ENCODE measurements at places on chromosomes 11 and 22.

GRCh38 chr11:44563711-44564110, 1.8 kb upstream of the CD82 start:
- no peak for DNase-seq

GRCh38 chr22:46416520-46416871, 81.0 kb downstream of the TRMU start:
- no peak for DNase-seq

DNA sequence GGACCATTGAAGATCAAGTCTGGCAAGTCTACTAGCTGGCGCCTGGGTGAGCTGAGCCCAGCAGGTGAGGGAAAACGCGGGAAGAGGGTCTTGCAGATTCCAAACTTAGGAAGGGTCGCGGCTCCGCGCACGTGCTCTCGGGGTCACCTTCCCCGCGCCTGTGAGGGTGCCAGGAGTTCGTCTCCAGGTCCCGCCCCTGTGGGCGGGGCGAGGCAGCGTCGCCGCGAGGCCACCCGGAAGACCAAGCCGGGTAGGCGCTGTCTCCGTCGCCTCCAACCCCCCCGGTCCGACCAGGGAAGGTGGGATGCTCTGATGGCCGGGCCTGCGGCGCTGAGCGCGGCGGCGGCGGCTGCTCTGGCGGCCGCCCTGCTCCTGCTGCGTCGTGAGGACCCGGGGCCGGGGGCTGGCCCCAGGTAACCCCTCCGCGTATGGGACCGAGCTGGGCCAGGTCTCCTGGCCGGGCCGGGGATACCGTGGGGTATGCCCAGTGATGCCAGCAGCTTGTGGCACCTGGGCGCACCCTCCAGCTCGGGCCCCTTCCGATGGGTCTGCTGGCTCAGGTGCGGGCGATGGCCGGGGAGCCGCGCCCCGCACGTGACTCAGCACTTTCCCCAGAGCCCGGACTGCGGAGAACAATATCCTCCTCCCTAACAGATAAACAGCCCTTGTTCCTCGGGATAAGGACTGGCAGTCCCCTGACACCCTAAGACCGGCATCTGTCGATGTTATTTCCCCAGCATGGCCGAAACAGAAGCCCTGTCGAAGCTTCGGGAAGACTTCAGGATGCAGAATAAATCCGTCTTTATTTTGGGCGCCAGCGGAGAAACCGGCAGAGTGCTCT, at the start of gene HTATIP2:
TSS of gene HTATIP2 (plus strand) at position 215 of the 841 bp plus-strand sequence. CDS start at position 739, 524 bp downstream.
- DNase-seq = peak; percentile 73

- DNase-seq = no peak
Observed at GRCh38 chr11:125957618-125958332, 11.9 kb downstream of the VSIG10L2 start.

DNA sequence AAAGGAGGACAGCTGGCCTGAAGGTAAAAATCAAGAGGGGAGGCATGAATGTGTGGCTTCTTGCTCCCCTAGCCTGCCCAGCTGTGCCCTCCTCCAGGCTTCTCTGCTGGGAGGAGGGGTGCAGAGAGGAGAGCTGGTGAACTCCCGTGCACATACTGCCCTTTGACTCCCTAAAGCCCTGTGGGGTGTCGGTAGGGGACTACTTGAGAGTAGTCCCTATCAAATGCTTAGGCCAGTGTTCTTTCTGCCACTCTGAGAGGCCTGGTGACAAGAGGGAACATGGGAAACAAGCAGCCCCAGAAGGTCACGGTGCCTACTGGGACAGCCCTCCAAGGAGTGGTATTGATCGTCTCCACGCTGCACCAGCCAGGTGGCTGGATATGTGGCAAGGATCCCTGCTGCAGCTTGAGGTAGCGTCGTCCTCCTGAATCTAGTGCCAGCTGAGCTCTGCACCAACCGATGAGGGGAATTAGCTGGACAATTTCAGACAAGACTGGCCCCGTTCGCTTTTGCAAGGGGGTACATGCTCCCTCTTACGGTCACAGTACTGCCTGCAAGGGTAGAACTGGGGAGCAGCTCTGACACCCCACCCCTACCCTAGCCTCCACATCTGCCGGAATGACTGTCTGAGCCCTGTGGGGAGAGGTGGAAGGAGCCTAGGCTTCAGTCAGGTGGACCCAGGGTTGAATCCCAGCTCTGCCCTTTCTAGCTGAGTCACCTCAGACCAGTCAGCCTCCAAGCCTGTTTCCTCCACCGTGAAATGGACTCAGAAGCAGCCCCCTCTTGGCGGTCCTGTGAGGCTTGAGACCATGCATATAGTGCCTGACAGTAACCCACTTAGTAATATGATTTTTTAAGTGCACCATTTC, 17.1 kb upstream of the C11orf96 start:
- no peak for DNase-seq

DNA sequence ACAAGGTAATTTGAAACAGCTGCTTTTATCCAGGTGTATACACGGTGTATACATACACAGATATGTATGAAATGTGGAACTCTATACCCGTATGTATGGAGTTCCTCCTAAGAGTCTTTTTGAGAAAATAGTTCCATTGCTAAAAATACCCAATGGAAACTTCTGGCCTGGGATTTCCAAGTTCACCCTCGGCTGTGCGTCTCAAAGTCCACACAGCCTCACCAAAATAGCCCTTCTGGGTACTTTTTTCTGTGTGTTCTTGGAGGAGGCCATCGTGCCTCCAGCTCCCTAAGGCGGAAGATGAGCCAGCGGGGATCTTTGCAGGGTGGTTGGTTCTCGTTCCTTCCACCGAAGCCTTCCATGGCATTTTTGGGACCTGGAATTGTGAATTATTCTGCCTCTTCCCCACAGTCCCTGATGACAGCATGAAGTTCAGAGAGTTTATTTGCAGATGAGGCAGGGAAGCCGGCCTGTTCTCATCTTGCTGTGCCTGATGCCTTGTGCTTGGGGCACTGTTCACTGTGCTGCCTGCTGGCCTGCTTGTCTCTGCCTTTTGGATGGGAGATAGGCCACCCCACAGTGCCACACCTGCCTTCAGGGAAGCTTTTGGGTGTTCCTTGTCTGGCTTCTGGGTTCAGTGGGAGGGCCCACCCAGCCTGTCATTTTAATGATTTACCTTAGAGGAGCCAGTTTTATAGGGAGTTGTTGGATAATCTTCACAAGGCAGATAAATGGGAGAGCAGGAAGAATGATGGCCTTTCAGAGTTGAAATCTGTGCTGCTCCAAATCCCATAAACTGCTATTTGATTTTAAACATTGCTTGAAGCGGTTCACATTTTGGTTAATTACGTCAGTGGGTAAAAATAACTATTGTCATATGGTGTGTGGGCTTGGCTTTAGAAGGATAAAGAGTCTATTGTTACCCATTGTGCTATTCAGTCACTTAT, 112.7 kb upstream of the OR4B1 start:
- DNase-seq = peak; percentile 65

DNA sequence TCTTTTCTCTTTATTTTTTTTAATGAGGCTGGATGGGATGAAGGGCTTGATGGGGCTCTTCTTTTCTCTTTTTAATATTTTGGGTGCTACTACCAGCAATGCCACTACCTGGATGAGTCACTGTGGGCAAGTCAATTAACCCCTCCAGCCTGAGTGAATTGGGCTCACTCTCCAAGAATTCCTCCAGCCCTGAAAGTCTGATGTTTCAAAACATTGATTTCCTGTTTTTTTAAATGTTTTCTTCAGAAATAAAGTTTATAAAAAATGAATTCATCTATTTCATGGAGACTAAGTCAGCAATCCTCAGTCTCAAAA, 812 bp upstream of the OR5A2 start:
- peak; percentile 21 for DNase-seq

DNA sequence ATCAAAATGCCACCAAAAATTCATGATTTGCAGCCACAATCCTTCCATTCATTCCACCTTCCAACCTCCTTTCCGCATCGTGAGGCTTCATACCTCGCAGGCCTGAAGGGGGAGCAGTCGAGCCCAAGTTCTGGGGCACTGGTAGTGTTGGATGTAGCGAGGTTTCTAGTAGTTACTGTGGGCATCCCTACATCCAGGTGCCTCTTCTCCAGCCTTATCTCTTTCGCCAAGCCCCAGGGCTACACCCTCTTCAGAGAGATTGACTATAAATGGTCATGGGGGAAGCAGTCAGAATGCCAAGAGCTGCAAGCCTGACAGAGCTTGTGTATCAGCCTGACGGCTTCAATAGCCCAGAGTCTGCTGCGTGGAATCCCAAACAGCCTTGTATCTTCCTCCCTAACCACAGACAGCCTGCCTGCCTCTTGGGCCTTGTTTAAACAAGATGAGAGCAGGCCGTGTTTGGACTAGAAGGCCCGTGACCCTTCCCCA, 28.9 kb downstream of the CLMP start:
- no peak for DNase-seq

- DNase-seq = no peak
Observed at GRCh38 chr11:77104727-77105126, 2.1 kb downstream of the OMP start.

DNA sequence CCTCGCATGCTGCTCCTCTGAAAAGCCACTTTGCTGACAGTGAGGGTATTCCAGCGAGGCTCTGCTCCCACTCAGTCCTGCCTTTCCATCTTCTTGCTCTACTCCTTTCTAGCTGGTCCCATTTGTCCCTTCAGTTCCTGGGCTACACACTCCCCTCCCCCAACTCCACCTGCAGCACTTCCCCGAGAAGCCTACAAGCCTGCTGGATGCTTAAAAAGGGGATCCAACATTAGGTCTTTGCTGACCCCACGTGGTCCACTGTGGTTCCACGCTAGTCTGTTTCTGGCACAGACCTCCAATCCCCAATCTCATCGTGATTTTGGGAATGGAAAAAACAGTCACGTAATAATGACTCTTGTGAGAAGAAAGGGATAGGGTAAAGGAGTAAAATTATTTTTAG, 121.6 kb upstream of the SNX19 start:
- no peak for DNase-seq

GRCh38 chr11:71120471-71120896, 131.9 kb downstream of the SHANK2 start:
- no peak for DNase-seq

GRCh38 chr11:133992121-133992520, 35.4 kb upstream of the IGSF9B start:
- DNase-seq = no peak

DNA sequence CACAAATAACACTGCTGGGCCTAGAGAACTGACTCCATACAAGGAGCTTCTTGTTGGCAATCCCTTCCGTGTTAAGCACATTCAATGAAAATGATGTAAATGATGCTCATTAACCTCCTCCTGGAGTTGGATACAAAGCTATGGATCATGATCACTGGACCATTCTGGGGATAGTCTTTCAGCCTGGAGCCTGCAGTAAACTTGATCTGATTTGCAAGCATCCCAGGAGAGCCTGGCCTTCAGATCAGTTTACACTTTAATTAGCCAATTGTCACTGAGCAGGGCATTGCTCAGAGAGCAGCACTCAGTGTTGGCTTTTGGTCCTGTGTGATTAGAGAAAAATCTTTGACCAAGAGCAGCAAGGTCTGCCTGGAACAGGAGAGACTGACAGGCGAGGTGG, 45.6 kb downstream of the ARFGAP3 start:
- no peak for DNase-seq

DNA sequence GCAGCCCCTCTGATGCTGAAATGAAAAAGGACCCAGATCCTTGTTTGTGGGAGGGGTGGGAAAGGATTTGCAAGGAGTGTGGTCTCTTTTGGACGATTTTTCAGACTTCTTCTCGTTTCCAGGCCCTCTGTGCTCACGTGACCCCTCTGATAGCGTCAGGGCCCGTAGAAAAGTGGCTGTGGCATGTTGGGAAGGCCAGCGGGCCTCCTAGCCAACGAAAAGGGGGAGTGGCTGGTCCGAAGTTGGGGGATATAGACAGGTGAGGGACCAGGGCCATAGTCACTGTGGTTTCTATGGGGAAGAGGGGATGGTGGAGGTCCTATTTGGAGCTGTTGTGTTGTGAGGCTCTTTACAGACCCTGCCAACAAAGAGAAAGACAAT, 6.6 kb downstream of the PARVB start:
- DNase-seq = no peak

DNA sequence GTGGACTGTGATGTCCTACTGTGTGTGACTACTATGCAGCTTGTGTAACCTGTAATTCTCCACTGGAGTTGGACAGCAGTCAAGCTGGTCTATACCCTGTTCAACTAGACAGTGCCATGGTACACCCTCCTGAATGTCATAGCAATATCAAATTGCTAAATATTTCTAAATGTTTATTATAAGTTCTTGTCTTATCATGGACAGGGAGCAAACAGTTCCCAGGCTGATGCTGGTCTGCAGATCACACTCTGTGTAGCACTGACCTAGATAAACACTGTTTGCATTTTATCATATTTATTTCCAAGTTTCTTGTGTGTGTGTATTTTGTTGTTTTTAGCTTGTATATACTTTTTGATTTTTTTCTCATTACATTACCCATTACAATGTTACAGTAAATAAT, 22.0 kb downstream of the PARVA start:
- no peak for DNase-seq

- DNase-seq = no peak
Observed at GRCh38 chr11:38971141-38971540, 2373.1 kb upstream of the RAG2 start.

GRCh38 chr11:2670541-2671100, 29.2 kb downstream of the KCNQ1OT1 start:
- DNase-seq = no peak

DNA sequence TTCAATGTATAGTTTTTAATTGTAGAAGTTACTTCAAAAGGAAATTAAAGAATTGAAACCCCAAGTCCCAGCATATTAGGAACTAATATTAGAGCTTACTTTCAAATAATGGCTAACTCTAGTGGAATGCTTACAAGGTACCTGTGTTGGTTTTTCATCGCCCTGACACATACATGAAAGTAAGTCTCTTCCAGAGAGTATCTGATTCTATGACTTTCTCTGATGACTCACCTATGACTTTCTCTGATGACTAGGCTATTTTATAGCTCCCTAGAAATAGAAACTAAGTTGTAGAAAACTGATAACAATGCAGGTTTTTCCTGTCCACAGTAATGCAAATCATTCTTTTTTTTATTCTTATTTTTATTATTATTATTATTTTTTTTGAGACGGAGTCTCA, 33.6 kb upstream of the MMP7 start:
- peak; percentile 75 for DNase-seq

DNA sequence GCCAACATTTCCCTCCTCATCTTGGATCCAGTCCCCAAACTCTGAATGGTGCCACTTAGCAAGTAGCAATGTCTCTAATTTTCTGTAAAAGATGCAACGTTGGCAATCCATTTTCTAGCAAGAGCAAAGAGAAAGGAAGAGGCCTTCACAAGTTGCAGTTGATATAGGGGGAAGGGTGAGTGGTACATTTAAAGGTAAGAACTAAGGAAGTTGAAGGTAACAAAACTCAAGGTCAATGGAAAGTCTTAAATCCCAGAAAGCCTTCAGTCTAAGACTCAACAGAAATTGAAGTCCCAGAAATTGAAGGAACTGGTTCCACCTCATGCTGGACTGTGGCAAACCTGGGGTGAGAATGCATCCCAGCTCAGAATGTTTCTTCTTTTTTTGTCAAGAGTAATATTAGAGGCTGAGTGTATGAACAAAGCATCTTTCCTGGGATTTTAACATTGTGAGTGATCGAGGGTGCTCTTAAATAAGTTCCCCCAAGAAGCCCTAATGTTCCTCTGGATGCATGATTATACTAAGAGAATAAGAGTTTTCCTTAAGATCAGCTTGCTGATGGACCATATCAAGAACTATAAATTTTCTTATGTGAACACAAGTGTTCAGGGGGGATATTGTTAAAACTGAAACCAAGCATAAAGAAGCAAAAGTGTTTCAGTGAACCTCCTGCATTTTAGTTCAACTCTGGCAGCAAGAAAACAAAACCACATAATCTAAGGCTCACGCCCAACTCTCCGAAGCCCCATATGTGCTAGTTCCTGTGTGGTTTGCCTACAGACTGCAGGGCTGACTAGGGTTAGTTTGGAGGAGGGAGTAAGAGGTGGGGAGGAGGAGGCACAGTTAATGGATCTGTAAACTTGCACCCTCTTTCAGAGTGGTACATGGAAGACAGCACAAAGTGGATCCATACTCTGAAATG, at the start of gene GRAP2:
TSS of gene GRAP2 (plus strand) at position 779 of the 922 bp plus-strand sequence. CDS start 46,023 bp downstream, outside the sequence.
- no peak for DNase-seq

GRCh38 chr11:46978005-46978491, 41.5 kb downstream of the CSTPP1 start:
- no peak for DNase-seq

Measured in urothelium cell line (cell line).